ENCODE measurements at places on chromosomes 13 and 19.

- no peak for DNase-seq
These were observed 10.7 kb downstream of the IQCN start for GRCh38 chr19:18263324-18264136.

DNA sequence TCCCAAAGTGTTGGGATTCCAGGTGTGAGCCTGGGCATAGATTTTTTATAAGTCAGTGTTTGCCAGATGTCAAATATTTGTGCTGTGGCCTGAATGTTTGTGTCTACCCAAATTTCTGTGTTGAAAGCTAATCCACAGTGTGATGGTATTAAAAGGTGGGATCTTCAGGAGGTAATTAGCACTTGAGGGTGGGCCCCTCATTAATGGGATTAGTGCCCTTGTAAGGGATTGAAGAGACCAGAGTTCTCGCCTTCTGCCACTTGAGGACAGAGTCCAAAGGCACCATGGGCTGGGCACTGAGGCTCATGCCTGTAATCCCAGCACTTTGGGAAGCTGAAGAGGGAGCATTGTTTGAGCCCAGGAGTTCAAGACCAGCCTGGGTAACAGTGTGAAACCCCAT lies 9.7 kb upstream of the FBXO17 start:
- no peak for DNase-seq

DNA sequence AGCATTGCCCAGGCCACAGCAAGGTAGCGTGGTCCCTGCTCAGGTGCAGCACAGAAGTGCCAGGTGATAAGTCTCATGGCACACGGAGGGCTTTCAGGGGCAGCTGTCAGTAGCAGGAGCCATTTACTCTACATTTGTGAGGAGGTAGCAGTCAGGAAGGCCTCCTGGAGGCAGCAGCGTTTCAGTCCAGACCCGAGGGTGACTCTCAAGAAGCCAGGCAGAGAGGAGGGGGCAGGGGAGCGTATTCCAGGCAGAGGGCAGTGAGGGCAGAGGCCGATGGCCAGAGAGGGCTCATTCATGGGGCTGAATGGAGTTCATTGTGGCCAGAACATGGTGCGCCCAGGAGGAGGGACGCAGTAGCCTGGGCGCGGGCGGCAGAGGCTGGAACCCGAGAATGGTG lies 8.9 kb downstream of the PIAS4 start:
- no peak for DNase-seq

- no peak for DNase-seq
These were observed 22.0 kb downstream of the SAE1 start for GRCh38 chr19:47152632-47153031.

DNA sequence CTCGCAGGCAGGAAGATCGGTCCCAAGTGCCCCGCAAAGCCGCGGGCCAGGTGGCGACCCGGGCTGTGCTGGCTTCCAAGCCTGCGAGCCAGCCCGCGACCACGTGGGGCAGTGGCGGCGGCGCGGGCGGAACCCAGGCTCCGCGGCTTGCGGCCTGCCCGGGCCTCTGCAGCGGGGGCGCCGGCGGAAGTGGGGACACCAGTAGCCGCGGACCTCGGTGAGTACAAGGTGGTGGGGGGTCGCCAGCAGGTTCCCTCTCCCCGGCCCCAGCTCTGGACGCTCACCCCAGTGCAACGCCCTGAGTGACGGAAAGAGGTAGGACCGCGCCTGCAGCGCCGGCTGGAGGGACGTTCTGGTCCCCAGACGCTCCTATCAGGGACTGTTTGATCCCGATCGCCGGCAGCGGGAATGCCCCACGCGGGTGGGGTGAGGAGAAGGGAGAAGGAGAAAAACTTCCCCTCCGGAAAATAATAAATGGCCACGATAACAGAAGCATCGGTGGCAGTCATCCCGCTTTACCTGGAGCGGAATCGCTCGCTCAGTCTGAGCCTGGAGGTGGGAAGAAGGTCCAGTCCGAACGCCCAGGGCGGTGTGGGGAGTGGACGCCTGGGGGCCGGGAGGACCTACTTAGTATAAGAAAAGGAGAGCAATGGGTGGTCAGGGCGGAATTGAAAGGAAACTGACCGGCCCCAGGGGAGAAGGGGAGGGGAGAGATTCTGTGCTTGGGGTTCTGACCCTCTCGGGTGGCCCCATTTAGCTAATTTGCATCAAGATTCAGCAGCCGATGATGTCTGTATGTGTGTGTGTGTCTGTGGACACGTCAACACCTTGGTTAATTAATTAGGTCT lies at the start of gene GEMIN7:
TSS of gene GEMIN7 (plus strand) at position 198 of the 848 bp plus-strand sequence. CDS start 10,855 bp downstream, outside the sequence.
- DNase-seq = peak; percentile 85

DNA sequence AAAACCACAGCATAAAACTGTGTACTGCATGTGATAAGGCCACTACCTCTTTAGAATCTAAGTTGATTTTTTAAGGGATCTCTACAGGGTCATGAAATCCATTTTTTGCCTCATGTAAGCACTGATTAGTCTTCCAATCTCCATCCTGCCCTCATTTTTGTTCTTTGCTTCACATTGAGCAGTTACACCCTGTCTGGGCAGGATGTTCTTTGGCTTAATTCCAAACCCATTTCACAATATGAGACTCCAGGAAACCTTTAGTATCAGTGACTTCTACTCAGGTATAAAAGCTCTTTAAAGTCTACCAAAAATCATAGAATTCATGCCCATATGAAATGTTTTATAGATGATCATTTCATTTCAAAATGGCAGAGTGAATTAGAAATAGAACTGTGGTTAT lies 592.6 kb downstream of the TBC1D4 start:
- DNase-seq = no peak

DNA sequence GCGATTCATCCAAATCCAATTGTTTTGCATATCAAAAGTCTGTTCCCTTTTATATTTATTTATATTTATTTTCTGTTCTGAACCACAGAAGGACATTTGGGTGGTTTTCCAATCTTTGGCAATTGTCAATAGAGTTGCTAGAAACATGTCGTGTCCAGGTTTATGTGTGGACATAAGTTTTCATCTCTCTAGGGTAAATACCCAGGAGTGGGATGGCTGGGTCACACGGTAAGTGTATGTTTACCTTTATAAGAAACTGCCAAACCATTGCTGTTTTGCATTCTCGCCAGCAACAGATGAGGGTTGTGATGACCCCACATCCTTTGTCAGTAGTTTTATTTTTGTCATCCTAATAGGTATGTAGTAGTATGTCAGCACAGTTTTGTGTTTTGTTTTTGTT lies 12.5 kb downstream of the AP1M1 start:
- DNase-seq = no peak

- DNase-seq = no peak
These were observed 614.4 kb downstream of the LIG4 start for GRCh38 chr13:107600971-107601370.

- DNase-seq = no peak
These were observed 327.3 kb downstream of the COG6 start for GRCh38 chr13:39982745-39983144.

- no peak for DNase-seq
These were observed 478.4 kb downstream of the TSHZ3 start for GRCh38 chr19:30870876-30871275.

GRCh38 chr13:102233566-102234208 lies 168.2 kb downstream of the FGF14 start:
- no peak for DNase-seq

- no peak for DNase-seq
These were observed 949 bp downstream of the RAB3A start for GRCh38 chr19:18202778-18203407.

- DNase-seq = no peak
These were observed 153.1 kb downstream of the RGCC start for GRCh38 chr13:41610404-41610803.

DNA sequence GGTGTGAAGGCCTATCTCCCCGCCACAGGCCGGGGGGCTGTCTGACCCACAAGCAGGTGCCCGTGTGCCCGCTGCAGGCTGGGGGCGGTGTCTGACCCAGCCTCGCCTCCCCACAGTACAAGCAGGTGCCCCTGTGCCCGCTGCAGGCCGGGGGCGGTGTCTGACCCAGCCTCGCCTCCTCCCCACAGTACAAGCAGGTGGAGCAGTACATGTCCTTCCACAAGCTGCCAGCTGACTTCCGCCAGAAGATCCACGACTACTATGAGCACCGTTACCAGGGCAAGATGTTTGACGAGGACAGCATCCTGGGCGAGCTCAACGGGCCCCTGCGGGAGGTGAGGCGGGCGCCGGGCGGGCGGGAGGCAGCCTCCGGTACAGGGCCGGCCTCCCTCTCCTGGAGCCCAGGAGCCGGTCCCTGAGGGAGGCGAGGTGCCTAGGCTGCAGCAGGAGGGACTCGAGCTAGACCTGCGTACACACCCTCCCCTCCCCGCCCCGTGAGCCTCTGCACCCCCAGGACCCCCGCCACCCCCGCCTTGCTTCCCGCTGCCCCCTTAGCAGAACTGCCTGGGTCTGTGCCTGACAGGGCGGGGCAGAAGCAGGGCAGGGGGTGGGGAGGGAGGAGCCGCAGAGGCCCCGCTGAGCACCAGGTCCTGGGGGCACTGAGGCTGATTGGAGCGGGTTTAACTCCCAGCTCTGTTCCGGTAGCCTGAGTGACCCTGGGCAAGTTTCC lies 20.6 kb downstream of the HCN2 start:
- no peak for DNase-seq

DNA sequence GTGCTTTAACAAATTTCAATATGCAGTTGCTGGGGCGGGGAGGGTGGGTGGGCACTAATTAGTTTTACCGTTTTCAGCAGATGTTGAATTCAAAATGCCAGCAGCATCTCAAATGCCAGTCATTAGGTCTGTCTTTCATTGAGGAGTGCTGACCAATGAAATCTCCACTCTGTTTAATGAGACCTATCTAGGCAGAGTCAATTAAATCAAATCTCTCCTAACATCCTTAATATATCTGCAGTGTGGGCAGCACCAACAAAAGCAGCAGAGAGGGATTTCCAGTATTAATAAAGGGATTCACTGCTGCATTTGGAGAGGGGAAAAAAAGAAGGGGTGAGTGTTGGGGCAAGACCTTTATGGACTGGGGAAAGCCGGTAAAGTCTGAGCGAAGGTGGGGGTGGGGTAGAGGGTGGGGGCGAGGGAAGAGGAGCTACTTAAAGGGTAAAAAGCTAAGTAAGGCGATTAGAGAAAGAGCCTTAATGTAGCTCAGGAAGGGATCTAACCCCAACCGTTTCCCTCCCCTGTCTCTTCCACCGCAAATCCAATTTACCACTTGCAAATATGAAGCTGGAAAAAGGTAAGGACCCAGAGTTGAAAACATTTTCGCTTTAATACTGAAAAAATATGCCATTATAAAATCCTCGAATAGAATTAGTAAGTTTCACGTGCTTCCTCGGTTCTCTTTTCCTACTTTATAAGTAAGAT lies 4.5 kb downstream of the SLITRK1 start:
- no peak for DNase-seq

DNA sequence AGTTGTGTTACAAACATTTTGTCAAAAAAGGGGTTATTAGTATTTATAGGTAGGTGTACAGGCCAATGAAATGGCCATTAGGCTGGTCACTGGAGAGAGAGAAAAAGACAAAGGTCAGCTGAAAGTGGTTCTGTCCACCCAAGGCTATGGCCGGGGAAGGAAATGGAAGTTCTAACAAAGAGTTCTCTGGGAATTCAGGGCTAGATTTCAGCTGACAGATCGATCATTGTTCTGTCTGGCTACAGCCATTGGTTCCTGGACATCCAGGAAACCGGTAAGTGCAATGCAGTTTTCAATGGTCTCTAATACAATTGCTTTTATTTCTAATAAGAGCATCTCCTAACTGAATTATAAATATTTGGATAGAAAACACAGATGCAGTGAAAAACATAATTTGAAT lies 42.5 kb downstream of the MBNL2 start:
- DNase-seq = no peak

- peak; percentile 44 for DNase-seq
These were observed 232.0 kb downstream of the B3GLCT start for GRCh38 chr13:31431722-31432137.

GRCh38 chr19:4691373-4691772 lies 21.2 kb upstream of the MYDGF start:
- DNase-seq = no peak

DNA sequence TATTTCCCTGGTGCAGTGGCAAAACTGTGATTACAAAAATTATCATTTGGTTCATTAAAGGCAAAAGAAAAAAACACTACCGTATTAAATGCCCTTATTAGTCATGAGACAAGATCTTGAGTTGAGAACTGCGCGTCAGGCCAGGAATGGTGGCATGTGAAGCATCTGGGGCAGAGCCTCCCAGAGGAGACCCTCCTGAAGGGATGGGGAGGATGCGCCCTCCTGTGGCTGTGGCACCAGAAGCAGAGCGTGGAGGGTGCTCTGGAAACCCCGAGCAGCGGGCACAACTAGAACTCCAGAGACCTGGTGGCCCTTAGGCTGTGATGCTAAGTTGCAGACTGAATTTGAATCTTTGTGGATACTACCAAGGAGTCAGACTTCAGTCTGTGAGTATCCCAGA lies 11.5 kb downstream of the CUL4A start:
- no peak for DNase-seq

DNA sequence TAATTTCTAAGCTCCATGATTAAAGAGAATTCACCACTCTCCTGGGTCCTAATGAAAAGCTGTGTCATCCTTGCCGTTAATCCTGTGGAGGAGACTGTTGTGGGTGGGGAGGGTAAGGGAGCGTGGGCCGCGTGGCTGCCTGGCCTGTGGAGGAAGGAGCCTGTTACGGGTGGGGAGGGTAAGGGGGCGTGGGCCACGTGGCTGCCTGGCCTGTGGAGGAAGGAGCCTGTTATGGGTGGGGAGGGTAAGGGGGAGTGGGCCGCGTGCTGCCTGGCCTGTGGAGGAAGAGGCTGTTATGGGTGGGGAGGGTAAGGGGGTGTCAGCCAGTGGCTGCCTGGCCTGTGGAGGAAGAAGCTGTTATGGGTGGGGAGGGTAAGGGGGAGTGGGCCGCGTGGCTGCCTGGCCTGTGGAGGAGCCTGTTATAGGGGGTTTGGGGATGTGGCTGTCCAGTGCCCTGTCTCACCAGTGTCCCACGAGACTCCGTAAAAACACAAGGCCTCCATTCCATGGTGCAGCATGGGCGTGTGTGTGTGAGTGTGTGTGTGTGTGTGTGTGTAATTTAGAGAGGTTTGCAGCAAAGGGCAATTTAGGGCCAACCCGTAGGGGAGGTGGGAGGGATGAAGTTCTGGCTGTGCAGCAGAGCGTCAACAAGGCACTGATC lies 15.6 kb upstream of the DCUN1D2 start:
- DNase-seq = no peak

DNA sequence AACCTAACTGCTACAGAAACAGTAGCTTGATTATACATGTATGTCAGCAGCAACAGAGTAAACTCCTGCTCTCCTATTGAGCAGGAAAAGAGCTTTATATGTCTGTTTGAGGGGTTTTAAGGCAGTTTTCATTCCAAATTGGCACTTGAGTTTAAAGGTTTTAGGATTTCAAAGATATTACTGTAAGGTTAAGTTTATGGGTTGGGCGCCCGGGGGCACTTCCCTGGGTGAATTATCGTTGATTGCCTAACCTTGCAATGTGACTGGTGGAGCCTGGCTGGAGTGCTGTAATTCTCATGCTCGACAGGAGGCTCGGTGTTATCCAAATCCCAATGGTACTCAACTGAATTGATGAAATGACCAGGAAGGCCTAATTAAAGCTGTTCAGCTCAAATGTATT lies 1586.1 kb downstream of the OLFM4 start:
- DNase-seq = no peak
